NCI-H526 treated with DMSO at 0.1 percent for 48 hours (cell line): ENCODE measurements at places on chromosomes 7 and 10.

DNA sequence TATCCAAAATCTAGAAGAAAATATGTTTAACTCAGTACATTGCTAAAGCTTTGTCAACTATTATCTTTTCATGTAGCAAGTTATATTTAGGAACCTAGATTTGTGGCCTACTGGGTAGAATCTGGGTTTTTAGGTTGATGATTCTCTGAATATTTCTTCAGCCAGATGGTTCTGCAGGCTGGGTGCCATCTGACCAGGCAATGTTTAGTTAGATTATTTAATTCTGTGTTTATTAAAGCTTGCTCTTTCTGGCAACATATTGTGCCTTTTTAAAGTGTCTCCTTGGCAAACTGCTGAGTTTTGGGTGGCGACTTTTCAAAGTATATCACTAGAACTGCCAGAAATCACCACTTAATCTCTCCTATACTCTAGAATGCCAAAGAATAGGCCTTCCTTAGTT lies 114.1 kb downstream of the LHFPL3 start:
- no peak for DNase-seq

DNA sequence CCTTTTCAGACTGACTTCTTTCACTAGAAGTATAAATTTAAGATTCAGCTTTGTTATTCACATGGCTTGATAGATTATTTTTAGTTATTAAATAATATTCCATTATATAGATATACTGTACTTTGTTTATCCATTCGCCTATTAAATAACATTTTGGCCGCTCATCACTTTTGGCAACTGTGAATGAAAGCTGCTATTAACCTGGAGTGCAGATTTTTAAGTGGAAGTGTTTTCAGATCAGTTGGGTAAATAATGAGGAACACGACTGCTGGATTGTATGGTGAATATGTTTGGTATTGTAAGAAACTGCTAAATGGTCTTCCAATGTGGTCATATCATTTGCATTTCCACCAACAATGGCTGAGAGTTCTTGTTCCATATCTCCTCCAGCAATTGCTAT lies 97.6 kb upstream of the ZNF804B start:
- no peak for DNase-seq

DNA sequence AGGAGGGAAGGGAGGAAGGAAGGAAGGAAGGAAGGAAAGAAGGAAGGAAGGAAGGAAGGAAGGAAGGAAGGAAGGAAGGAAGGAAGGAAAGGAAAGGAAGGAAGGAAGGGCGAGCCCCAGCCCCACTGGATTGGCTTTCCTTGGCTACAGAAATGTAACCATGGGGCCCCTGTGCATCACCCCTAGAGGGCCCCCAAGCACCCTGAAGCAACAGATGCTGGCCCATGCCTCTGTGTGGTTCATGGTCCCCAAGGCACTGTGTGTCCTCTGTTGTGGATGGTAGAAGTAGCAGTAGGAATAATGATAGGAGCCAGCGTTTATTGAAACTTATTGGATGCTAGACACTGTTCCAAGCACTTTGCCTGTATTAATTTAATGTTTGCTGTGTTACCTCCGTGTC lies 116.6 kb upstream of the MACROH2A2 start:
- no peak for DNase-seq

DNA sequence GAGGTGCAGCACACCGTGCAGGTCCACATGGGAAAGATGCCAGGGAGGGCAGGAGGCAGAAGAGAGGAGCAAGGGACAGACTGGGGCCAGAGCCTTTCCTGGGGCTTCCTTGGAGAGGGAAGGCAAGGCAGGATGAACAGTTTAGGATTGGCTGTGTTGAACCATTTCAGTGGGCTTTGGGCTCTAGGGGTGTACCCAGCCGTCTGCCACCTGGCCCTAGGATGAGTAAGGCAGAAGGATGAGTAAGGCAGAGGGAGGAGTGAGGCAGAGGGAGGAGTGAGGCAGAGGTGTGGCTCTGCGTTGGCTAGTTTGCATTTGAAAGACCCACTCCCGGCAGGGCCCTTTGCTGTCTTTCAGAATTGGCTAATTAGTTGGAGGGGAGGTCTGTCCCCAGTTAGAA lies 31.5 kb upstream of the PRF1 start:
- DNase-seq: no peak

GRCh38 chr10:122154545-122155366 lies 116.3 kb upstream of the BTBD16 start:
- no peak for DNase-seq

- DNase-seq: no peak
These were observed 19.1 kb downstream of the AUTS2 start for GRCh38 chr7:69617364-69617763.

DNA sequence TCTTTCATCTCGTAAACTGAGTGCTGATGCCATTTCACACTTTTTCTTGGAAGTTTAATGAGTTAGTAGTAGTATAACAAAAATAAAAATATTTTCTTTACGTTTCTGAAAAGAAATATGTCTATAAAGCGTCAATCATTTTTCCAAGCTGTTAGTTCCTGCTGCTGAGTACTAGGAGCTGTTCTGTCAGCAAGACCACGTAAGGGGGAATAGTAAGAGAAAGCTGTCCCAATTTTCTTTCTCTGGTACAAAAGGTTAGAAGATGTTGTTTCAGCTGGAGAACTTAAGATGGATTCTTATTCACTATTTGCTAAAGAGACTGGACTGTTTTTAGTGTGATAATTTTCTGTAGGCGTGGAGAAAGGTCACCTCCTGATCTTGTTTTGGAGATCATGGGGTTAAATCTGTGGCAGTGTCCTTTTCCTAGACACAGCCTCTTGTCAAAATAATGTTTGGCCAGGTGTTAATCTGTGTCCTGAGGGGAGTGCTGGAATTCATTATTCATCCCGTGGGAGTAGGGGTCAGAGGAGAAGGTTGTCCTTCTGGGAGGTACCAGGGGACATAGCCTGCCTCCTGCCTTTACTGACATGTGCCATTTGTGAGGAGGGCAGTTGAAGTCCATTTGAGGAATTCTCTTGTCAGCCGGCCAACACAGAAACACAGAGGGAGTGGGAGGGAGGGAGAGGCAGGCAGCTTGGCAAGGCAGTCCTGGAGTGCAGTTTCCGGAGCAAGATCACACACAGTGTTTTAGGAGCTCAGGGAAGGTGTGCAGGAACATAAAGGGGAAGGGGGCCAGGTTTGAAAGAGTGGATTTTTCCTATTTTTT lies 368.7 kb downstream of the AUTS2 start:
- DNase-seq: peak; percentile 65

DNA sequence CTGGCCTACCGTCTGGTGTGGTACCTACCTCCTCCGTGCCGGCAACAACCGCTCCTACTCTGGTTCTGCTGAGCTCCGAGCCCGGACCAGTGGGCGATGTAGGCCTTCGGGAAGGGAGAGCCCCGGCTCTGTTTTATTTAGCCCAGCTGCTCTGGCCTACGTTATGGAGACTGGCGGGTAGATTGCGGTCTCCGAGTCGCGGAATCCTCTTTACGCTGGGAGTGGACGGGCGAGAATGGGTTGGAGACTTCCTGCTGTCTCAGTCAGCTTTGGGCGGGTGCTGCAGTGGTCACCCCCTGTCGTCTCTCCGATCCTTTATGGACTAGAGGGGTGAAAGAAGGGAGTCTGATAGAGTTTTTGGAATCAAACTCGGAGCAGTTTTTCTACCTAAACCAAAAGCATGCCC lies 406 bp downstream of the CBLL1 start:
- no peak for DNase-seq

DNA sequence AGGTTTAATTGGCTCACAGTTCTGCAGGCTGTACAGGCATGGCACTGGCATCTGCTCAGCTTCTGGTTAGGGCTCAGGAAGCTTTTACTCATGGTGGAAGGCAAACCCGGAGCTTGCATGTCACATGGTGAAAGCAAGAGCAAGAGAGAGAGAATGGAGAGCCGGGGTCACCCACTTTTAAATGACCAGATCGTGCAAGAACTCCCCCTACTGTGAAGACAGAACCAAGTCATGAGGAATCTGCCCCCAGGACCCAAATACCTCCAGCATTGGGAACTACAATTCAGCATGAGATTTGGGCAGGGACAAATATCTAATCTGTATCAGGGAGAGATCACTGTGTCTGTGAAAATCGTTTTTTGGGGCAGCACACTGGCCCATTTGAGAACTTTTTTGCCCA lies 110.0 kb upstream of the MYO3A start:
- no peak for DNase-seq

DNA sequence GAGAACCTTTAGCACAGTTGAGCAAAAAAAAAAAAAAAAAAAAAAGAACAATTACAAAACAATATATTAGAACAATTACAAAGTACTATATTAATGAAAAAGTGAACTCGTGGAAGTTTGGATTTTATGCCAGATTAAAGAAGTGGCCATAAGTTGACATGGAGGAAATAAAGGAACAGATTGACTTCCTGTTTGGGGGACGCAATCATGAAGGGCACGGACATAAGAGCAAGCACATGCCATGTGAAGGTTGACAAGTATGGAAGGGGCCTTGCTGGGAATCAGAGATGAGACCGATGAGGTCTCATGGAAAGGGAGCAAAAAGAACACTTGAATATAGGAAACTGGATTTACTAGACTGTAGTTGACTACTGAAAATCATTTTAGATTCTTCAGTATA lies 61.7 kb downstream of the ICA1 start:
- no peak for DNase-seq
